ENCODE measurements at places on chromosomes 13 and 19. TPM values are rescaled to one million over a fixed set of nuclear protein-coding genes. Genes with fewer than 3 reads are reported as not detected.

OBI1 gene
- 10.8 TPM for total RNA-seq

SIGLECL1 gene
- not detected for total RNA-seq

GPX4 gene
- 308 TPM for total RNA-seq

HSH2D gene
- not detected for total RNA-seq

FXYD7 gene
- 0.26 TPM for total RNA-seq

KEAP1 gene
- total RNA-seq = 69.0 TPM

IQCN gene
- total RNA-seq = 0.94 TPM

PABPC3 gene
- total RNA-seq = 0.04 TPM

RNF225 gene
- total RNA-seq = 1.4 TPM

GNG8 gene
- not detected for total RNA-seq

GGACT gene
- 7.5 TPM for total RNA-seq

DOCK6 gene
- total RNA-seq = 12.0 TPM

GAPDHS gene
- not detected for total RNA-seq
